Activated naive CD4-positive, alpha-beta T cell treated with anti-CD3 and anti-CD28 coated beads, Interleukin-2, amount 50 U/mL, for 72 hours (primary cell): ENCODE measurements at places on chromosomes 4 and X.

GRCh38 chr4:146330392-146330791 is 116.1 kb downstream of the REELD1 start:
- DNase-seq = no peak

DNA sequence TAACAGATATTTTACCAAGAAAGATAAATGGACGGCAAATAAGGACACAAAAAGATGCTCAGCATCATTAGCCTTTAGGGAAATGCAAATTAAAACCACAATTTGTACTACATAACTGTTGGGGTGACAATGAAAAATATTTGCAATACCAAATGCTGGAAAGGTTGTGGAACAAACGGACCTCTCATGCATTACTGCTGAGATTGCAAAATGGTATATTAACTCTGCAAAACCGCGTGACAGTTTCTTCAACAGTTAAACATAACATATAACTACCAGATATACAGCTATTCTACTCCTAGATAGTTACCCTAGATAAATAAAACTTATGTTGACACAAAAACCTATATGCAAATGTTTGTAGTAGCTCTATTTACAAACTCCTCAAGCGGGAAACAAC is 6.3 kb upstream of the OTC start:
- no peak for DNase-seq

DNA sequence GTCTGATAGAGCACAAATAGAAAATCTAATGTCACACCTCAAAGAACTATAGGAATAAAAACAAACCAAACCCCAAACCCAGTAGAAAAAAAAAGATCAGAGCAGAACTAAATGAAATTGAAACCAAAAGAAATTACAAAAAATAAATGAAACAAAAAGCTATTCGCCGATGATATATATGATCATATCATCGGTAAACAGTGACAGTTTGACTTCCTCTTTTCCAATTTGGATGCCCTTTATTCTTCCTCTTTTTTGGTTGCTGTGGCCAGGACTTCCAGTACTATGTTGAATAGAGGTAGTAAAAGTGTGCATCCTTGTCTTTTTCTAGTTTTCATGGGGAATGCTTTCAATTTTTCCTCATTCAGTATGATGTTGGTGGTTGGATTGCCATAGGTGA is 215.3 kb upstream of the AR start:
- DNase-seq = no peak

- no peak for DNase-seq
These were observed 55.0 kb downstream of the LRBA start for GRCh38 chr4:150960079-150960478.

GRCh38 chr4:11404431-11404830 is 24.3 kb downstream of the HS3ST1 start:
- no peak for DNase-seq

DNA sequence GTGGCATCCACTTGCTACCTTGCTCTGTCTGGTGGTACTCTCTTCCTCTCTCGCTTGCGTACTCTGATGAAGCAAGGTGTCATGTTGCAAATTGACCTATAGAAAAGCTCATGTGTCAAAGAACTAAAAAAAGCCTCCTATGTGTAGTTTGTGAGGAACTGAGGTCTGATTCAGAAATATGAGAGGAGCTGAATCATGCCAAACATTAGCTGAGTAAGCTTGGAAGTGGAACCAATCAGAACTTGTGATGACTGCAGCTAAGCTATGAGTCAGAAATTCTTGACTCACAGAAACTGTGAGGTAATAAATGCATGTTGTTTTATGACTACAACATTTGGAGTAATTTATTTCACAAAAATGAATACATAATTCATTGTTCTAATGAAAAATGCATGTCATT is 2138.8 kb downstream of the PCDH7 start:
- no peak for DNase-seq

DNA sequence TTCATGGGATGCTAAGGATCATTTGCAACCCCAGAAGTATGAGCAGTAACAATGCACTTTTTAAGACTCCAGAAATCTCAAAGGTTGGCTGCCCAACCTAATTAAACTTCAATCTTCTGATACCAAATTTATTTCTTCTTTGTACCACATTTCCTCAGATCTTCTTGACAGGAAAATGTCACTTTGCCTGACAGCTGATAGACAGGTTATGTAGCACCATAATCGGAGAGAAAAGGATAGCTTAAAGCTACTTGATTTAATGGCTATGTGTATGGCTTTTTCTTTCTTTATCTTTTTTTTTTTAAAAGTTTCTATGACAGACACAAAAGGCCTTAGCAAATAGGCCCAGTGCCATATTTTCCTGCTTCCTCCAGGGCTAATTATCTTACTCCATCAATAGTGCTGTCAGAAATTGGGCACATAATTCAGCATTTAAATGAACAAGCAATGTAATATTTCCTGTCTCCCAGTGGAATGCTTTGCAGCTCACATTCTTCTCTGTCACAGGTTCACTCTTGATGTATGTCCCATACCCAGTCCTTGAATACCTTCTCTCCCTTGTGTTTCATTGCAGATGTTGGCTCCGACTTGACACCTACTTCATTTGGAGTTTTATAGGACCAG is 795.7 kb downstream of the ADGRL3 start:
- no peak for DNase-seq

DNA sequence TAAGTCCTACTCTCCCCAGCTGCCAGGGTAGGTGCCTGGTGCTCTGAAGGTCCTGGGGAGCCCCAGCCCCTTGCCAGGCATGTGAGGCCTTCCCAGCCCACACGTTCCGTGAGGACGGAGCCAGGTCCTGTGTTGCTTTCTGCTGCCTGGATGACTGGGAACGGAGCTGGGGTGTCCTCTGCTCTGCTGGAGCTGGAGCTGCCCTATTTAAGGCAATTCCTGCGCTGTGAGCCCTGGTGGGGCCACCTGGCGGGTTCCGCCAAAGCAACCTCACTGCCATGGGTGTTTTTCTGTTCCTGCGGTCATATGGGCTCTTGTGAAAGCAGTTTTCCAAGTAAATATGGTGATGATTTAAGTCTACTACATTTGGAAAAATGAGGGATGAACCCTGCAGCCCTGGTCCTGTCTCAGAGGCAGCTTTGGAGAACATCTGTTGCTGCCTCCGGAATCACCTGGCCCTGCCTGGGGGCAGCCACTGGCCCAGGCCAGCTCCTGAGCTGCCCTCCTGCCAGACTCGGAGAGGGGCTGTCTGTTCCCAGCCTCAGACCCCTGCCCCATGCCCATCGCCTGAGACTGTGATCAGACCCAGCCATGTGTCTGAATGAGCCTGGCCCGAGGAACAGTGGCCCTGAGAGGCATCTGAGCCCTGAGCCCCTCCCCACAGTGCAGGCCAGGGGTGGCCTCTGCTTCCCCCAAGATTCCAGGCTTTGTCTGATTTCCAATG is 33.2 kb downstream of the FGFRL1 start:
- no peak for DNase-seq

- no peak for DNase-seq
These were observed 557.2 kb upstream of the GRID2 start for GRCh38 chr4:91746551-91746950.

GRCh38 chr4:7945709-7946380 is 6.2 kb upstream of the AFAP1 start:
- DNase-seq = no peak

- peak; percentile 70 for DNase-seq
These were observed 15.0 kb downstream of the SCARB2 start for GRCh38 chr4:76198411-76199237.

GRCh38 chrX:110741213-110741796 is 54.3 kb downstream of the CHRDL1 start:
- DNase-seq = no peak

DNA sequence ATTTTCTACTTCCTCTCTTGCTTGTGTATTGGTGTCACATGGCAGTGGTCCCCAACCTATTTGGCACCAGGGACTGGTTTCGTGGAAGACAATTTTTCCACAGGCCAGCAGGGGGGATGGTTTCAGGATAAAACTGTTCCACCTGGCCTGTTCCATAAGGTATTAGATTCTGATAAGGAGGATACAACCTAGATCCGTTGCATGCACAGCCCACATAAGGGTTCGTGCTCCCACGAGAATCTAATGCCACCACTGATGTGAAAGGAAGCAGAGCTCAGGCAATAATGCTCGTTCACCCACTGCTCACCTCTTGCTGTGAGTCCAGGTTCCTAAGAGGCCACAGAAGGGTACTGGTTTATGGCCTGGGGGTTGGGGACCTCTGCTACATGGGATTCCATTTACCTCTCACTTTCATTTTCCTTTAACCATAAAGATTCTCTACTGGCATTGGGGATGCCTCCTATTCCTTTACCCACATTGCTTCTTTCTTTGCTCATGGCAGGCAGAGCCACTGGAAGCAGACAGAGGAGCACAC is 38.1 kb downstream of the SEC31A start:
- DNase-seq = no peak

DNA sequence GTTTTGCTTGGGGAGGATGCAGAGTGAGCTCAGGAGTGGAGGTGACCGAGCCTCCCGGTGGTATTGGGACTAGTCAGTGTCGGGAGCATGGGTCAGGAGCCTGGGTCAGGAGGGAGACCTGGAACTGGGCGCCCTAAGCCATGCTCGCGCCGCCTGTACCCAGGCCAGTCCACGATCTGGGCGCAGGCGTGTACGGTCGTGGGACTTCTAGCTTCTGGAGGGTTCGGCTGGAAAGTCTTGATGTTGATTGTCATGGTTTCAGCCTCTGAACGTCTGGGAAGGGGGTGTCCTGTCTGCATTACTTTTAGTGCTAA is 244 bp downstream of the EIF2S3 start:
- no peak for DNase-seq

- no peak for DNase-seq
These were observed 52.5 kb downstream of the CASP3 start for GRCh38 chr4:184596617-184597185.

DNA sequence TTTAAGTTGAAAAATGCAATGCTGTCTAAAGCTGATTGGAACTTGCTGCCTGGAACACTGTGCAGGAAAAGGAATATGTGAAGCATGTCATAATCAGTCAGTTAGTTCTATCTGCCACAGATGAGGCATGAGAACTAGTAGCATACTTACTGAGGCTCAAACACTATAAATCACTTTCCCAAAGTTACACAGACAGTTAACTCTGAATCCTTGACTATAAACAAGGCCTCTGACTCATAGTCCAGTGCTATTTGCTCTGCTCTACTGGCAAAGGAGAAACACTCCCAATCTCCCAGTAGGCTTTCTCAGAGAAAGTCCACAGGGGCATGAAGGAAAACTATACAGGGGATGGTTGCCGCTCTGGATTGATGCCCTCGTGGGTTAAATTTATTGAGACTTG is 2078.4 kb upstream of the TENM3 start:
- no peak for DNase-seq

- no peak for DNase-seq
These were observed 123.6 kb downstream of the RELL1 start for GRCh38 chr4:37562592-37562991.

DNA sequence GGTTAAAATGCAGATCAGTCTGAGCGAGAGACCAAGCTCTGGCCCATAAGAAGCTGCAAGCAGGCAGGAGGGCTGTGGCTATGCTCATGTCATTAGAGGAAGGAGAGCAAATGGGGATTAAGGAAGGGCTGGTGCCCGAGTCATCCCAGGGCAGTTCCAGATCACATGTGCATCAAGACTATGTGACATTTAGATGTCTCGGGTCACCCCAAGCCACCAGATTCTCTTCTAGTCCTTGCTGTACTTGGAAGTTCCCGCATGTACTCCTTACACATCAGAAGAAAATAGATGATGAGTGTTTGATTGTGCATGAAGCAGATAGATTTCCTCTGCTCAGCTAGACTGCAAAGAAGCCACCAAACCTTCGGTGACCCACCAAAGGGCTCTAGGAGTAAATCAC is 42.1 kb upstream of the KLHL34 start:
- DNase-seq = no peak

DNA sequence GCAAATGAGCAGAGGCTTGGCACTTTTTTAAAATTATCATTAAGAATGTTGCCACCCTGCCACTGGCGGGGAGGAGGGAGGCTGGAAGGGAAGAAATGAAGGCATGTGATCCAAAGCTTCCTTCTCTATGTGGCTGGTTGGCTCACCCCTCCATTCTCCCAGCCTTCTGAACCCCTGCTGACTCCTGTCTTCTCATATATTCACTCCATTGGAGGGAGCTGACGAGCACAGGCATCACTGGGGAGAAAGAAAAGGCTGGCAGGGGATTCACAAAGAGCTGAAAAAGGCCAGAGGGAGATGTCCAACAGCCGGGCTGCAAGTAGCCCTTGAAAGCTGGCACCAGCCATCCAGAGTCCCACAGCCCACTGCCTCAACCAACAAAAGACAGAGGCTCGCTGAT is 495.6 kb downstream of the BCOR start:
- no peak for DNase-seq

DNA sequence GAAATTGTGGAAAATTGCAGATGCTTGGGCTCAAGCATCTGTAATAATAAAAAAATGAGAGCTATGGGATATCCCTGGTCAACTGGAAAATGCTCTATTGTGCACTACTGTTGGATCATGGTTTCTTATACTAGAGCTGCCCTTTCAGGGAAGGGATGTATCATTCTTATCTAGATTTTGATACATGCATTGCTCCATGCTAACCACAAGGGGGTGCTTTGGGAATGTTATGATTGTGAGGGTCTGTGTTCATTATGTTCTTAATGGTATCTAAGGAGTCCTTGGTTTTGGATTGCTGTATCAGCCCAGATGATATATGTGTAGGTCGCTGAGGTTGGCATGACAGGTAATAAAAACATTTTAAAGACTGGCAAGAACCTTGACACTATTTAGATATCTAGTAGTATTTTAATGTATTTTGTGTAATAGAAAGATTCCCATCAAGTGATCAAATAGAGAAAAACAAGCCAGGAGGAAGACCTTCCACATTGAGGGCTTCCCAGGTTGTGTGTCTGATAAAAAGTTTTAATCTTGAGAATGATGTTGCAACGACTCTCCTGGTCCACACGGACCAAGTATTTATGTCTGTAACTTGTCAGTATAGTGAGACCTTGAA is 49.2 kb upstream of the TLR2 start:
- no peak for DNase-seq
